ENCODE measurements at places on chromosomes 11 and 22.
A peak's percentile ranks its signal among the peaks of the same experiment; 100 is the strongest.

GRCh38 chr11:8867035-8867434 is 44.0 kb upstream of the AKIP1 start:
- DNase-seq: no peak

DNA sequence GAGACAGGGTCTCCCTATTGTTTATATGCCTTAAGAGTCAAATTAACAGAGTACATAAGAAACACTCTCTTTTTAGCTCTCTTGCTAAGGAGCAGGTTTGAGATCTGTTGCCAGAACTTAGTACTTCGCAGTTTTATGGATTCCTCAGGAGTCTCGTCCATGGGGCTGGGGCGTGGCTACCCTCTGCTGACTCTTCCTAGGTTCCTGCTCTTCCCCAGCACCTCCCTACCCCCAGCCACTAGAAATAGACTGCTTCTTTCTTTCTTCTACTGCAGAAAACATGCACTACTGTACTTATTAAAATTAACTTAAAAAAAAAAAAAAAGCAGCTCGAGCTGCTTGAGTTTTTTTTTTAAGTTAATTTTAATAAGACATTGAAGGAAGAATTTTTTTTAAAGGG is 8.0 kb downstream of the FAM118B start:
- DNase-seq: no peak

- DNase-seq: no peak
Observed at GRCh38 chr22:46070803-46071450, 79.4 kb upstream of the PPARA start.

GRCh38 chr11:111402411-111402810 is 23.3 kb upstream of the POU2AF1 start:
- no peak for DNase-seq

- peak; percentile 19 for DNase-seq
Observed at GRCh38 chr22:50399751-50400331, 56.7 kb downstream of the PPP6R2 start.

GRCh38 chr11:68041617-68042218 is 2.9 kb downstream of the TCIRG1 start:
- no peak for DNase-seq

DNA sequence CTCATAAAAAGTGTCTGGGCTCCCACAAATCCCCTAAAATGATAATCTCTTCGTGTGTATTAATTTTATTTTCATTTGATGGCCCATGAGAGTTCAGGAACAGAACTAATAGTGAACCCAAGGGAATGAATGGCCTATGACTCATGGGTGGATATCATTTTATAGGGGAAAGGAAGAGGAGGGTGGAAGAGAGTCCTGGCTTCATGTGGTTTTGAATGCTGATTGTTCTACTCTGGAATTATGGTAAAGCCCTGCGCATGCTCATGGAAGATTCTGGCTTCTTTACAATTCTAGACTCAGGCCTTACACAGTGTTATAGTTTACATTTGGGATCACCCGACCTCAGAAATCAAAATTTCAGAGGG is 35.2 kb downstream of the MAML2 start:
- no peak for DNase-seq

GRCh38 chr22:41517172-41518047 is 26.9 kb downstream of the POLR3H start:
- DNase-seq: peak; percentile 74

- no peak for DNase-seq
Observed at GRCh38 chr11:107716884-107717532, 5.2 kb upstream of the SLN start.

GRCh38 chr11:3022982-3023381 is 30.9 kb upstream of the NAP1L4 start:
- DNase-seq: no peak

- DNase-seq: no peak
Observed at GRCh38 chr22:40043081-40043480, 48.3 kb downstream of the FAM83F start.

DNA sequence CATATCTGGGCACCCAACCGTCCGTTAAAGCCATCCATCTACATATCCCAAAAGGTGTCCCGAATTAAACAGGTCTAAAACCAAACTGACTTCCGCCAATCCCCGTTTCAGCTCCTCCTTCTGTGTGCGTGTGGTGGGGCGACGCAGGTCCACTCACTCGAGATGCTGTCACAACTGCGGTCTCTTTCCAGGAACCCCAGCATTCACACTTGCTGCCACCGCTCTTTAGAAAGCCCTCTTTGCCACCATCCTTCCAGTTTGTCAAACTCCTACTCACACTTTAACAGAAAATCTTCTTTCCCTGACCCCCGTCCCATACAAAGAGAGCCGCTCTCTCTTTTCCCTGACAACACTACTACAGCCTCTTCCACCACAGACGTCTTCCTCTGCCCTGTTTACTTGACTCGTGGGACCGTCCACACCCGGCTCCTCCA is 467 bp downstream of the ESS2 start:
- DNase-seq: no peak

DNA sequence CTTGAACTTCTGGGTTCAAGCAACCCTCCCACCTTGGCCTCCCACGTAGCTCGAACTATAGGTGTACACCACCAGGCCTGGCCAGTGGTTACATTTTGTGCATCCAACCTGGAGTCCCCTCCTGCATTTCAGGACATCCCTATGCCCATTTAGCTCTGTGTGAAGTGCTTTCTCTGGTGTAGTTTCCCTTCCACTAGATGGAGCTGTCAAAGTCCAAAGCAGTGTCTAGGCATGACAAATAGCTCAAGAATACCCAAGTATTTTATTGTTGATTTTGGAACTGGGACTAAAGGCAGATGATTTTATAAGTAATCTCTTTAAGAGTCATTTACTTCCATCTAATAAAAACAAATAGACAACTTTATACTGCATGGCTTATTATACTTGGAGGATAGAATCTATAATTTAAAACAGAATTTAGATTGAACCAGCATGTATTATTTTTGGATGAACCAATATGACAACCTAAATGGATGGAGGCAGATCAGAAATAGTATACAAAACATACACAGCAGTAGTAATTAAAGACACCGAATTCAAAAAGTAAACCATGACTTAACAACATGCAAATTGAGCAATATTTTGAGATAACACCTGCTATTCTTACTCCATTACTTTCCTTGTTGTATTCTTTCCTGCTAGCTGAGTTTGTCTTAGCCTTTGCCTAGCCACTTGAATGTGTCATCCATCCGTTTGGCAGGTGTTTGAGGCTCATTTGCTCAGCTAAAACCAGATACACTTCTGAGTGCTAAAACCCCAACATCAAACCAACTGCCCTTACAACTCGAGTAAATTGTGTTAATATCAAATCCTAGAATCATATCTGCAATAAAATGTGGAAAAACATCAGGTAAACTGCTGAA is 37.7 kb downstream of the EIF4ENIF1 start:
- peak; percentile 14 for DNase-seq

- DNase-seq: no peak
Observed at GRCh38 chr11:78958444-78958843, 383.8 kb upstream of the NARS2 start.

- DNase-seq: peak; percentile 74
Observed at GRCh38 chr11:115716601-115717529, 212.7 kb upstream of the CADM1 start.

- DNase-seq: no peak
Observed at GRCh38 chr11:120404495-120404894, 68.3 kb downstream of the ARHGEF12 start.

GRCh38 chr11:5712507-5712906 is 22.9 kb downstream of the TRIM22 start:
- DNase-seq: no peak

GRCh38 chr11:10537600-10537999 is 3.4 kb downstream of the RNF141 start:
- no peak for DNase-seq

DNA sequence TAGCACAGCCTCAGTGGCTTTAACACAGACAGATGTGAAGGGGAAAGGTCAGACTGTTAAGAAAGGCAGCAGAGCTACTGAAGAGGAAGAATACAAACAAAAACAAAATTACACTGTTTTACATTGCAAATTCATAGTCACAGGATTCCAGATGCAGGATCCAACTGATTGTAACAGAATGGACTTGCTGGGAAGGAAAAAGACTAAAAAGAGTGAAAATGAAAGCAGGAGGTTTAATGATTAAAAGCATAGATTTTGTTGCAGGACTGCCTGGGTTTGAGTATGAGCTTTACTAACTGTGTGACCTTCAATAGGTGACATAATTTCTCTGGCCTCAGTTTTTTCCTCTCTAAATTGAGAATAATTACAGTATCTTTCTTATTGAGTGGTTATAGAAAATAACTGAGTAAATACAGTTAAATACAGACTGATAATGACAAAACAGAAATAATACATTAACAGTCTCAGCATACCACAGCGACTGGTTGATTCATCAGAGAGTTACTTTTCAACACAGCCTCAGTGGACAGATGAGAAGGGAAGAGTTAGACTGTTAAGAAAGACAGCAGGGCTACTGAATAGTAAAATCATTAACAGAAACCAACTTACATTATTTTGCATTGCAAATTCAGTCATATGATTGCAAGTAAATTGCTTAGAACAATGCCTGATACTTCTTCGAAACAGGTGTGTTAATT is 704.2 kb upstream of the TENM4 start:
- no peak for DNase-seq

DNA sequence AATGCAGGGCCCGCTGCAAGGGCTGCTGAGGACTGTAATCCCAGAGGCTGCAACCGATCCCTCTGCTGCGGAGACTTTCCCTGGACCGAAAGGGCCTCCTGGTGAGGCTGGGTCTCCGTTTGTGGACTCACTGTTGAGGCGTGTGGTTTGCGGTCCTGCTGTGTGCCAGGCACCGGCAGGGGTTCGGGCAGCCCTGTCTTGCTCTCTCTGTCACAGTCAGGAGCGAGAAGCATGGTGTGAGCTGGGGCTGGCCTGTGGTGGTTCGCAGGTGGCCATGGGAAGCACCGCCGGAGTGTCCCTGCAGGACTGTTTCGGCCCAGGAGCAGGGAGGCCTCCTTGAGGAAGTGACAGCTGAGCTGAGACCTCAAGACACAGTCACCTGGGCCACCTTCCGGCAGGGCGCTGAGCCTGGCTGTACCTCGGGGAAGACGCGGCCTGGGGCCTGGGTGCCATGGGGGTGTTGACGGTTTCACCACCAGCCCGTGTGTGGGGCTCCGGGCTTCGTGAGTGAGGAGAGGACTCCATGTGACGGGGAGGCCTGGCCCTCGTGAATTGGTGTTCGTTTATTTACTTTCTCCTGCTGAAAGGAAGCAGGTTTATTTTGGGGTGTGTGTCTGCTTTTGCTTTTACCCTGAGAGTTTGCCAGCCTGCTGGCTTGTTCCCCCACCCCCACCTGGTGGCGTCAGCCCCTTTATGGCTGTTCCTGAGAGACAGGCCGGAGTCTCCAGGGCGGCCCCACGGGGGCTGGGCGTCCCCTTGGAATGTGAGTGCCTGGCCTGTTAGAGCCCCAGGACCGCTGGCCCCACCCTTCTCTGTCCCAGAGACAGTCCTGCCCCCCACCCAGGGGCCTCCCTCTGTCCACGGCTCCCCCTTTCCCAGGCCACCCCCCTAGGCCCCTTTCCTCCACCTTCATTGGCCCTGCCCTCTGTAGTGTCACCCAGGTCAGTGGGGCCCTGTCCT is 122.5 kb downstream of the KCNQ1OT1 start:
- peak; percentile 40 for DNase-seq

GRCh38 chr11:19664886-19665548 is 47.6 kb upstream of the NAV2 start:
- no peak for DNase-seq

DNA sequence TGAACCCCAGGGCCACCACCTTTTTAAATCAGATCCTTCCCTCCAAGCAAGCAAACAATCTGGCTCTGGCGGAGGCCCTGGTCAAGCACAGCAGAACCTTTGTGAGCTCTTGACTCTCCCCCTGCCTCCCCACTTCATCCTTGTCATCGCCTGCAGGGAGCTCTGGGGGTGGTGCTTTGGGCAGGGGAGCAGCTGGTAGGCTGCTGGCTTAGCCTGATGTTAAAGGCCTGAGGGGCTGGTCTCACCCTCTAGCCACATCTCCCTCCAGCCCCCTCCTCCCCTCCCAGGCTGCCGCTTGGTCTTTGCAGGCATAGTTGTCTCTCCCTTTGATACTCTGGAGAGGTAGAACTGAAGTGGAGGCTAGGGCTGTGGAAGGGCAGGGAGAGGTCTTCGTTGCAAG is 50.9 kb downstream of the THAP12 start:
- no peak for DNase-seq

GRCh38 chr22:37663521-37664140 is 5.1 kb downstream of the PDXP start:
- DNase-seq: no peak

DNA sequence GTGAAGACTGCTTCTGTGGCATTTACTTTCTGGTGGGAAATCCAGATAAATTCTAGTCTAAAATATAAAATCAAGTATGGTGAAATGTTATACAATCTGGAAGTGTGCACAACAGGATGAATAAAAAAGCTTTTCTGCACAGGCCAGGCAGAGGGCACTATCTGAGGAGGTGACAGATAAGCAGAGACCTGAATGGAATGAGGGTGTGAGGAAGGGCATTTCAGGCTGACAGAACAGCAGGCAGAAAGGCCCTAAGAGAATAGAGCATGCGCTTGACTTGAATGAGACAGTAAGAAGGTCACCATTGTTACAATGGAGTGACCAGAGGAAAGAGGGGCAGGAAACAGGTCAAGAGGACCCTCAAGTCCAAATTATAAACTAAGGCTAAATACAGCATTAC is 33.6 kb upstream of the FNBP4 start:
- no peak for DNase-seq

GRCh38 chr22:43964314-43964857 is 9.1 kb downstream of the SAMM50 start:
- DNase-seq: no peak

GRCh38 chr11:30360741-30361140 is 37.8 kb downstream of the ARL14EP start:
- DNase-seq: no peak

DNA sequence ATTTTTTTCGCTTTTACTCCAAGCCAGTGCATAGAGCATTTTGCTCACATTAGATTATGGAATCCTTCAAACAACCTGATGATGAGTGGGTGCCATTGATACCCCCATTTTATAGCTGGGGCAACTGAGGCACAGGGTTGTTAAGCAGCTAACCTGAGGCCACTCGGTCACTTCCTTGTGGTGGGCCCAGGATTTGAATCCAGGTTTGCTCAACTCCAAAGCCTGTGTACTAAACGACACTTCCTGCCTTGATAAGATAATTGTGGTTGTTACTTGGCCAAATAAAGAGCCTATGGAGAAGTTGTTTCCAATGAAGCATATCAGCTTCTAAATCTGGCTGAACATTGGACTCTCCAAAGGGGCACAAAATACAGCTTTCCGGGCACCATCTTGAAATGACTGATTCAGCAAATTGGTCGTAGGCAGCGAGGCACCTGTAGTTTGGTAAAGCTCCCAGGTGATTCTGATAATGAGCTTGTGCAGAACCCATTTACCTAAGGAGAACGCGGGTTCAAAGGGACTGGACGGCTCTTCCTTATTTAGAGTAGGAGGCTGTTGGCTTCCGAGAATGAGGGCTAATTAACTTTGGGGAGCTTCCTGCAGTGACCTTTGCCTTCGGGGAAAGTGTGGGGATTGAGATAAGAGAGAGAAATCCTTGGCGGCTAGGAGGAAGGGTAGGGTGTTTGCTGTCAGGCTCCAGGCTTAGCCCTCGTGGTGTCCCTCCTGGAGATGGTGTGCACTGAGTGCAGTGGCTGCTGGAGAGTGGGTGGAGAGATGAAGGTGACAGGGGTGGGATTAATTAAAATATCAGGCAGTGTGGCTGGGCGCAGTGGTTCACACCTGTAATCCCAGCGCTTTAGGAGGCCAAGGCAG is 17.5 kb upstream of the EHF start:
- DNase-seq: no peak
